ENCODE measurements at places on chromosomes 1 and 21.
A peak's percentile ranks its signal among the peaks of the same experiment; 100 is the strongest.

DNA sequence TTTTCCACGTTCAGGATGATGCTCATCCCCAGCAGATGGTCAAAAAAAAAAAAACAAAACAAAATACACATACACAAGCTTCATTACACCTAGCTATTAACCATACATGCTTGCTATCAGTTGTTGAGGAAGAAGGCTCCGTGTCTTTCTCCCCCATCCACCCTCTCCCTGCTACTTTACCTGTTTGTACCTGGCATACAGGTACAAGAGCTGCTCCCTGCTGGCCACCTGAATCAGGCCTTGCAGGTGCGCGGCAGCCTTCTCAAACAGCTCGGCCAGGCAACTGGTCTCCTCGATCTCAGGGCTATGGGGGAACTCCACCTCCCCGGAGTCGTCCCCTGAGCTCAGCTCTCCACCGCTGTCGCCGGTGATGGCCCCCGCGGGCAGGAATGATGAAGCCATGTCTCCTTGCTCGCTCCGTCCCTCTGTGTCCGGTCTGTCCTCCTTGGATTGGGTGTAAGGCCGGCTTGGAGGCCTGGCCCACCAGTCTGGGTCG, 464 bp downstream of the ACBD6 start:
- peak; percentile 69 for DNase-seq

DNA sequence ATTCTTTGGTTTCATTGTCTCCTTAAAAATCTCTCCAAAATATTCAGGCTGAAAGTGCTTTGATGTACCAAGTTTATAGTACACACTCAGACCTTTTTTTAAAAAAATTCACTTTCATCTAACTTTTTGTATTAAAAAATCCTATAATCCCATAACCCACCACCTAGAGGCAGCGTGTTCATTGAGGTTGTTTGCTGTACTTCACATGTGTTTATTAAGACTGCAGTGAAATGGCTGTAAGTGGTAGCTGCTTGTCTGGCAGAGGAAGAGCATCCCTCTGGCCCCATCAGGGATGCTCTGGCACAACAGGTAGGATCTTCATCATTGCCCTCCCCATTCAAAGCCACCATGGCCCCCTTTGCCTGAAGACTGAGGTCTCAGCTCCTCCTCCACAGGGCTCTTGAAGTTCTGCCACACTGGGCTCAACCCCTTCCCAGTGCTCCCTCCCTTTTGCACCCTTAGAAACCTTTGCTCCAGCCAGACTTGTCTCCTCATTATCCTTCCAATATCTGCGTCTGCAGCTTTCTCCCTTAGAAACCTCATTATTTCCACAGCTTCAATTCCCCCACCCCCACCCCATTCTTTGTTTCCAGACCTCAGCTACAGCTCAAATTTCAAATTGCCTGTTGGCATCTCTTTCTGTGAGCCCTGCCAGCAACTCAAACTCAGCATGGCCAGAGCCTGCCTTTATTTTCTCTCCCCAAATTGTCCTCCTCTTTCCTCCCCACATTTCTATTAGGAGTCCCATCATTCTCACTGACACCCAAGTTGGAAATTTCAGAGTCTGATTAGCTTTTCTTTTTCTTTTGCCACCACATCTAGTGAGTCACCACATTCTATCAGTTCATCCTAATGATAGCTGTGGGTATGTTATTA, 369.6 kb upstream of the USP24 start:
- peak; percentile 12 for DNase-seq

DNA sequence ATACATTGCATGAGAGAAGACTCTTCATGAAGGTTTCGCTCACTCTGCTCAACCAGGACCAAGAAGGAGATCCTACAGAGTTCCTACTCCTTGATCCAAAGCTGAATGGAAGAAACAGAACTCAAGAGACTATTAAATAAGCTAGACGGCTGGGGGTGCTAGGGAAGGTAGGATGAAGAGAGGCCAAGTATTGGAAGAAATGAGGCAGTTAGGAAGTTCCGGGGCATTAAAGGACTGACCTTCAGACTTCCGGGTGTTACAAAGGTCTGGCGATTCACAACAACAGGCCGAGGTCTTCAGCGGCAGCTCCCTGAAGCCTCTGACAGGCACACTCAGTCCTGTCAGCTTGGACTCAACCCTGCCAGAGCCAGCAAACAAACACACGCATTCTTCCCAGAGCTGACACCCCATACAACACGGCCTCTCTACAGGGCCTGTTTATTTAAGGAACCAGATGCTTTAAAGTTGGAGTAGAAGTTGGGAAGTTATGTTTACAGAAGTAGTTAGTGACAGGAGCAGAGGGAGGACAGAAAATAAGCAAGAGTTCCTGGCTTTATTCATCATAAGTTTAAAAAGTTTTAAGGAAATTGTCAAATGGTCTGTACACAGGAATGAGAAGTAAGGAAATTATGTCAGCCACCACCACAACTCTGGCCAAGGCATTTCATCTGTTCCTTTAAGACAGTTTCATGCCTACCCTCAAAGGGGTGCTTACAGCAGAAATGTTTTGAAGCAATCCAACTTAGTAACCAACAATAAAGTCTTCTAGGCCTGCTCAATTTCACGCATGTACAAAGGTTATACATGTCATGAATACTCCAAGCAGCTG, 4.7 kb downstream of the SORT1 start:
- DNase-seq: peak; percentile 81

- DNase-seq: no peak
Measured at GRCh38 chr1:84282780-84283333, 18.7 kb upstream of the SAMD13 start.

GRCh38 chr1:207897188-207897587, 13.7 kb downstream of the CD34 start:
- peak; percentile 38 for DNase-seq

DNA sequence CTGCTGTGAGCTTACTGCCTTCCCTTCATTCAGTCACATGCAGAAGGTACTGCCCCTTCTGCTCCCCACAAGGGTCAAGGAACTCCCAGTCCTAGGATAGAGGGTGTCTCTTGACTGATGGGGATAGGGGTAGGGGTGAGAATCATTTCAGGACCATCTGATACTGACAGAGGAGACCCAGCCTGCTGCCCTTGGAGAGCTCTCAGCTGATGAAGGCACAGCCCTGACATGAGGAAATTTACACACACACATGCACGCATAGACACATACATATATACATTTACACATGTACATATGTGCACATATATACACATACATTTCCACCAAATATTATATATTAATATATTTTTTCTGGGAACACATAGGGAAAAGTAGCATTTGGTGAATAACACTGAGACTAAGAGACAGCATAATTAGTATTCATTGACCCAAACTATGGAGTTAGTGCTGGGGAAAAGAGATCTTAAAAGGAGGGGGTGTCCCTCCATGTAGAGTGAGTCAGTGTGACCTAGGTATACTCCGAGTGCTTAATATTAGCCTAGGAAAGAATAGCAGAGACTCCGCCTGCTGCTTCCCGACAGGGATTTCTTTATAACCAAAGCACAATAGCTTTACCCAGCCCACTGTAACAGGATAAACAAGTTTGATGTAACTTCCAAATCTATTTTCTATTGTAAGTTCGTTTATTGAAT, 27.6 kb upstream of the HHAT start:
- DNase-seq: no peak

GRCh38 chr1:218353656-218354055, 8.5 kb downstream of the TGFB2 start:
- no peak for DNase-seq

GRCh38 chr1:221634606-221635005, 107.3 kb downstream of the DUSP10 start:
- no peak for DNase-seq

GRCh38 chr1:63042278-63042677, 258.3 kb downstream of the ATG4C start:
- no peak for DNase-seq

DNA sequence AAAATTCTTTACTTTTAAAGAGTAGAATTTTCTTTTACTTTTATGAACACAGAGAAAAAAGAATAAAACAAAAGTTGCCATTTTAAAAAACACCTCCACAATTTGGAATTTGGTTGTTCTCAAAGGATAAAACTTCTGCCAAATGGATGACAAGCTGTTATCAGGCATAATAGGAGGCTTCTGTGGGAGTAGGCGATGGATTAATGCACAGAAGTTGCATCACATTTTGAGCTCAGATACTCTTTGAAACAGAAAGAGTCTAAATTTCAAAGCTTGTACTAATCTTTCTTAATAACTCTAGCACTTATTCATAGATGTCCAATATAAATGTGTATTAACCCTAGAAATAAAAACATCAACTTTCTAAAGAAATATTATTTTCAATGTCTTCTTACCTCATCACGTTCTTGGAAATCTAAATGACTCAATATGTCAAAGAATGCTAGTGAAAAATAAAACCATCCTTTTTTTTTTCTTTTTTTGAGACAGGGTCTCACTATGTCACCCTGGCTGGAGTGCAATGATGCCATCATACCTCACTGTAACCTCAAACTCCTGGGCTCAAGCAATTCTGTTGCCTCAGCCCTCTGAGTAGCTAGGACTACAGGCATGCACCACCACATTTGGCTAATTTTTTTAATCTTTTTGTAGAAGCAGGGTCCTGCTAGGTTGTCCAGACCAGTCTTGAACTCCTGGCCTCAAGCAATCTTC, 112.8 kb upstream of the USP25 start:
- no peak for DNase-seq

DNA sequence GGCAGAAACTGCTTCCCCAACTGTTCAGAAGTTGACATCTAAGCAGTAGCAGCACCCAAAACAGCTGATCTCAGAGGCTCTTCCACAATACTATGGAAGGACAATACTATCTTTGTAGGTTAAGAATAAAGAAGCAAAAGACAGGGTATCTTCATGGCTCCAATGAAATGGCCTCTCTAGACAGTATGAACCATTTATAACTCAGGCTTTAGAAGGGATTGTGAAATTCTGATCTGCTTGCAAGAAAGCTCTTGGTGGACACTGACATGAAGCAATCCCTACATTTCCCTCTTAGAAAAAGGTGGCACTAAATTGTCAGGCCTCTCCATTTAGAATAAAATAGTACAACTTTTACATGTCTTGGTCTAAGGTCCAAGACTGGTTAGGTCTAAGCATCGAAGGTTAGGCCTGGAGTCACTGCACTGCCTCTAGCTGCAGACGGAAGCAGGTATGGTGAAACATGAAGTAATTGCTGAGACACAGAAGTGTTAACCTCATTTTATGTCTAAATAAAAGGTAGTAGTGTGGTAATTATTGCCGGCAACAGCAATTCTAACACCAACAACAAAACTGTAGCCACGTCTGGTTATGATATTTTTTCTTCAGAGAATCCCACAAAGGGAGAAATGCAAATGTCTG, 50.6 kb upstream of the HP1BP3 start:
- DNase-seq: peak; percentile 87
